ENCODE measurements at places on chromosomes 11 and 22. TPM values are rescaled to one million over a fixed set of nuclear protein-coding genes. Genes with fewer than 3 reads are reported as not detected.

The ALDH3B2 gene
- not detected for total RNA-seq

The MUC6 gene
- not detected for total RNA-seq

The APOBEC3G gene
- 16.6 TPM for total RNA-seq

The PNPLA5 gene
- total RNA-seq = not detected

The OR5D14 gene
- total RNA-seq = not detected

The APOBEC3B gene
- 13.0 TPM for total RNA-seq

The OR4C11 gene
- total RNA-seq = not detected

The RAB39A gene
- not detected for total RNA-seq

The RTN4RL2 gene
- total RNA-seq = not detected

The RAB36 gene
- 1.1 TPM for total RNA-seq

The MUC5AC gene
- not detected for total RNA-seq

The GRM5 gene
- under 0.01 TPM for total RNA-seq

The SF3B2 gene
- total RNA-seq = 141 TPM

The OR2AG2 gene
- total RNA-seq = under 0.01 TPM

The ROM1 gene
- total RNA-seq = 3.1 TPM

The PATE2 gene
- 0.38 TPM for total RNA-seq

The GLYAT gene
- not detected for total RNA-seq

The TEAD1 gene
- 65.7 TPM for total RNA-seq

The PARVB gene
- total RNA-seq = 48.1 TPM

The NTM gene
- 43.3 TPM for total RNA-seq

The CASP5 gene
- total RNA-seq = not detected

The DENND6B gene
- total RNA-seq = 2.0 TPM

The ZDHHC8 gene
- 5.1 TPM for total RNA-seq

The KLHDC7B gene
- under 0.01 TPM for total RNA-seq

The MRGPRX3 gene
- not detected for total RNA-seq

The P2RY6 gene
- total RNA-seq = 0.58 TPM

The CHRNA10 gene
- 0.56 TPM for total RNA-seq

The FANCF gene
- 10.4 TPM for total RNA-seq

The PHF21B gene
- total RNA-seq = not detected

The EML3 gene
- total RNA-seq = 13.2 TPM

The ELFN2 gene
- under 0.01 TPM for total RNA-seq

The TMEM9B gene
- total RNA-seq = 62.0 TPM
